ENCODE measurements at places on chromosomes 4 and X. TPM values are rescaled to one million over a fixed set of nuclear protein-coding genes. Genes with fewer than 3 reads are reported as not detected.

The BEND2 gene
- total RNA-seq, result not detected

- no peaks in the 10 kb centered on the region for H3K36me3 ChIP-seq
- H3K27ac ChIP-seq, result no peak overlapping the region
- DNase-seq, result no peak
These were observed 98.4 kb upstream of the GC start for GRCh38 chr4:71882113-71882841.

The CRMP1 gene
- 0.55 TPM for total RNA-seq

GRCh38 chrX:153578200-153578835, 20.6 kb downstream of the CCNQ start:
- H3K27me3 ChIP-seq, result no peaks in the 10 kb centered on the region
- H3K4me1 ChIP-seq, result no peaks in the 10 kb centered on the region
- H3K36me3 ChIP-seq, result no peaks in the 10 kb centered on the region
- DNase-seq, result no peak
- no peak overlapping the region for H3K4me3 ChIP-seq

- H3K4me3 ChIP-seq, result no peak overlapping the region
- no peak overlapping the region for H3K27ac ChIP-seq
- DNase-seq, result no peak
- no peaks in the 10 kb centered on the region for H3K27me3 ChIP-seq
- H3K36me3 ChIP-seq, result no peaks in the 10 kb centered on the region
- H3K4me1 ChIP-seq, result no peaks in the 10 kb centered on the region
These were observed 60.4 kb downstream of the PCDH18 start for GRCh38 chr4:137471895-137472294.
